ENCODE measurements at places on chromosomes 16 and 17. TPM values are rescaled to one million over a fixed set of nuclear protein-coding genes. Genes with fewer than 3 reads are reported as not detected.

Gene KRTAP16-1
- not detected for total RNA-seq

Gene KRT36
- not detected for total RNA-seq

Gene CNTNAP4
- not detected for total RNA-seq

Gene CIITA
- 7.2 TPM for total RNA-seq

Gene RHBDF1
- total RNA-seq, result 31.4 TPM

Gene PLCG2
- 8.5 TPM for total RNA-seq
